Activated T-cell treated with anti-CD3 and anti-CD28 coated beads, Interleukin-2, amount 50 U/mL, for 48 hours (primary cell): ENCODE measurements at places on chromosomes 1 and 21.

GRCh38 chr1:44776730-44777068, 1.4 kb downstream of the RPS8 start:
- DNase-seq, result peak; percentile 46

GRCh38 chr1:198913667-198914066, 274.8 kb downstream of the PTPRC start:
- DNase-seq, result no peak

GRCh38 chr1:115976062-115976920, at the start of gene SLC22A15:
TSS of gene SLC22A15 (plus strand) at chr1:115976513. CDS start at chr1:115976628, 115 bp downstream.
- peak; percentile 53 for DNase-seq

DNA sequence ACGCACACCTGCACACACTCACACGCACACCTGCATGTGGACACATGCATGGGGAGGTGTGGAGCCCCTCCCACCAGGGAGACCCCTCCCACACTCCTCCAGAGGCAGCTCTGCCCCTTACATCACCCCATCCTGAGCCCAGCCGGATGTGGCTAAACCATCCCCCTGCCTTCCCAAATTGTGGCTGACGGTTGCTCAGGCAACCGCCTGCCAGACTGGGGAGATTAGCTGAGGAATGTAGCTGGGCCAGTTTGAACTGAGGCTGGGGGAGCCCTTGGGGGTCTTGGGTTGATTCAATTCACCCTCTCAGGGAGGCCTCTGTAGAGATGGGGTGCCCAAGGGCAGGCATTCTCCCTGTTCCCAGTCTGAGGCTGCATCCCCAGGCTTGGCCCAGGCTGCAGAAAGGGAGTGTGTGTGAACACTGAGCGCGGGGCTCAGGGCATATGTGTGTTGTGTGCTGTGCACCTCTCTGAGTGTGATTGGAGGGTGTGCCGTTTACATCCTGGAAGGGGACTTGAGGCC, 12.9 kb downstream of the PTPRU start:
- DNase-seq, result no peak

DNA sequence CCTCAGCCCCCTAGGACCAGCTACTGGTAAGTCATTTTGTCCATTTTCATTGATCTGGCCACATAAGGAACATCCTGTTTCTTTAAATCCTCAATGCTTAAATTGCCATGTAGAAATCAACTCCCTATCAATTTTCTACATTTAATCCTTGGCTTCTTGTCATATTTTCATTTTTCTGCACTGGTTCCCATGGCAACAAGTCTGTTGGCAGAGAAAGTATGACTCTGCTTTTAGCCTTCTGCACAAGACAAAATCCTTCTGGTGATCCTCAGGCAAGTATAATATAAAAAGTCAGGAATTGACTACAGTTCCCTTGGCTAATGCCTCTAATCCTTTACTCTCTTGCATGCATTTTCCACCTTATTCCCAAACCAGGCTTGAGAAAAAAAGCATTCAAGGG, 65.0 kb downstream of the LRRC40 start:
- DNase-seq, result no peak

DNA sequence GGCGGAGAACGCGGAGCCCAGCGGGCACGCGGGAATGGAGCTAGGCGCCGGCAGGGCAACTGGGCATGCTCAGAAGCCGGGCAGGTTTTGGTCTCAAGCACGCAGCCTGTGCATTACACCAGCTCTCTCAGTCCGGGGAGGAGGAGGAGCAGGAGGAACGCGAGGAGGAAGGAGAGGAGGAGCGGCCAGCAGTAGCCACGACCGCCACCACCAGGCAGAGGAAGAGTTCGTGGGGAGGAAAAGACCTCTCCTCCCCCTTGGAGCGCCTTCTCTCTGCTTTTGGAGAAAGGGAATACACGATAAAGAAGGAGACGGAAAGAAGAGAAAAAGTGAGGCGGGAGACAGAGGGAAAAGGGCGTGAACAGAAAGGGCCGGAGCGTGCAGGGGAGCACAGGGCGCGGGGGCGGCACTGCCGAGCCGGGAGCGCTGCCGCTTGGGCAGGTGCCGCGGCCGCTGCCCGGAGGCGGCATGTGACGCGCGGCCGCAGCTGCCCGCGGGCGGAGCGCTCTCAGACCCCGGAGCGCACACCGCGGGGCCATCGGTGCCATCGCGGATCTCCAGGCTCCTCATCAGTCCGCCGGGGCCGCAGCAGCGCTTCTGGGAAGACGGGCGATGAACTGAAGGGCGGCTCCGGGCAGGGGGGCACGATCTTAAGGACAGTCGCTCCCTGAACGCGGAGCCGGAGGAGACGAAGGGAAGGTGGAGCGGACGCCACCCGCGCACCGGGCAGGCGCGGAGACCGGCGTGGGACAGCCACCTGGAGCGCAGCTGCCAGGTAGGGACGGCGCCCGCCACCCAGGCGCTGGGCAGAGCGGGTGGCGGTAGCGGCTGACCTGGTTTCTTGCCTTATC, at the start of gene CHRM3:
CHRM3 (plus strand) TSS at position 116 of the 851 bp plus-strand sequence. CDS start 520,884 bp downstream, outside the sequence.
- peak; percentile 52 for DNase-seq

GRCh38 chr1:188432427-188432826, 1603.7 kb downstream of the PLA2G4A start:
- no peak for DNase-seq

DNA sequence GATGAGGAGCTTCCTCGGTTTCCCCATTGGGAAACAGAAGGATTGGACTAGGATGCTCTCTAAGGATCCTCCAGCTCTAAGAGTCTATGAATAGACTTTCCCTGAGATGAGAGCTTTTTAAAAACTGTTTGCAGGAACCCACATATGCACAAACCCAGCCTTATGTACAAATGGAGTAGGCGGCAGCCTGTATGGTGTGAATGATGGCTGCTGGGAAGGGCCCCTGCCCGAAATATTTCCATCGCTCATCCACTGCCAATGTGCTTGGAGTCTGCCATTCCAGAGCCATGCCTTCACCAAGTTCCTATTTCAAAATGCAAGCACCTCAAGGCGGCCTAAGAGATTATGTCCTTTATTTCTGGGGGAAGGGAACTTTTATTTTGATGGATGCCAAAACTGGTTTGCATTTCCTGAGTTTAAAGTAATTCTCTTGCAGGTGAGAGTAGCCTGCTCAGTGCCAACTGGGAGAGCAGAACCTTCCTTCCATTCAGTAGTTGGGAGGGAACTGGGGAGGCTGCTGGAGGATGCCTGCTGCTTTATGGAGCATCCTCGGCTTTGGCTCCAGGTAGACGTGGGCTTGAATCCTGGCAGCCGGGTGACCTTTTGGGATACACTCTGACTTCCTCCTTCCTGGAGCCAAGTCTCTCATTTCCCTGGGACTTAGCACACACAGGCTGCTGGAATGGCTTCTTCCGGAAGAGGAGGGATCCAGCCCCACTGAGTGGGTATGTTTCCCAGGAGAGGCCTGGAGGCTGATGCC, 165.9 kb downstream of the ACTL8 start:
- DNase-seq, result no peak

- no peak for DNase-seq
These were observed 31.4 kb upstream of the S1PR1 start for GRCh38 chr1:101205457-101205856.

DNA sequence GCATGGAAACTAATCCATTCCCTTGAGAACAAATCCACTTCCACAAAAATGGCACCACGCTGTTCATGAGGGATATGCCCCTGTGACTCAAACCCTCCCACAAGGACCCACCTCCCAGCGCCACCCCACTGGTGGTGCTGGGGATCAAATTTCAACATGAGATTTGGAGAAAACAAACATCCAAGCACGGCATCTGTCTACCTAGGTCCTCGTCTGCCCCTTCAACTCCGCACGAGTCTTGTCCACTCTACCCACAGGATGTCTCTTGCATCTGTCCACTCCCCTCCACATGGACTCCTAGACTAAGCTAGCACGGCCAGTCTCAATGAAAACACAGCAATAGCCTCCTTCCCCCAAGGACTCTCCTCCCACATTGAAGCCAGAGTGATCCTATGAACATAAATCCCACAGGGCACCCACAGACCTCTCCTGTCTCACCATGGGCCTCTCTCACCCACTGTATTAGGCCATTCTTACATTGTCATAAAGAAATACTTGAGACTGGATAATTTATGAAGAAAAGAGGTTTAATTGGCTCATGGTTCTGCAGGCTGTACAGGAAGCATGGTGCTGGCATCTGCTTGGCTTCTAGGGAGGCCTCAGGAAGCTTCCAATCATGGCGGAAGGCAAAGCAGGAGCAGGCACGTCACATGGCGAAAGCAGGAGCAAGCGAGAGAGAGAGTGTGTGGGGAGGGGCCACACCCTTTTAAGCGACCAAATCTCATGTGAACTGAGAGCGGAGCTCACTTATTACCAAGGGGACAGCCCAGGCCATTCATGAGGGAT, 101.4 kb downstream of the TOMM20 start:
- DNase-seq, result peak; percentile 12

- no peak for DNase-seq
These were observed 201.7 kb upstream of the LMO4 start for GRCh38 chr1:87126886-87127505.

DNA sequence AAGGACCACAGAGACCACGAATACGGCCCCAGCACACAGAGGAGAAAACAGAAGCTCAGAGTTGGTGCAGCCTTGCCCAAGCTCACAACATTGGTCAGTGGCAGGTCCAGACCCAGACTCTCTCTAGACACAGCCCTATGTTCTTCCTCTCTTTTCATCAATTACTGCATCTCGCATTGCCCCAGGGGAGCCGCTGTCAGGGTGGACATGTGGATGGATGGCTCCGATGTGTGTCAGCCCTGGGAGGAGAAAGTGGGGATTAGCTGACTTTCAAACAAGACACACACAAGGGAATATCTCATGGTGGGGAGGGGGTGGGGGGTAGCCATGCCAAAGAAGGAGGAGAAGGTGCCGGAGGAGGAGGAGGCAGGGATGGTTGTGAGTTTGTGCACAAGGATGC, 556.8 kb downstream of the NPHP4 start:
- DNase-seq, result no peak

GRCh38 chr1:203691447-203691846, 64.8 kb downstream of the ATP2B4 start:
- DNase-seq, result no peak

DNA sequence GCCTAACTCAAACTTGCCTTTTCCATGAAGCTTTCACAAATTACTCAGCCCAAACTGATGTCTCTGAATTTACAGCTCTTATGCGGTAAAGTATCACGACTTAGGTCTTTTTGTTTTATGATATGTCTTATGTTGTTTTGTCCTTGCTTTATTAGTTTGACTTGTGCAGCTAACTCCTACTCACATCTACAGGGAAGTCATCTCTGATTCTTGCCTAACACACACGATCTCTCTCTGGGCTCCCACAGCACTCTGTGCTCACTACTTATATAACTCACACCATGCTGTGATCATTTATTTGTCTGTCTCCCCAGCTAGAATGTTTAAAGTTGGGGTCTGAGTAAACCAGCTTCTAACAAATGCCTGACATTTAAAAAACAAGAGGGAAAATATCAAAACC, 9.3 kb upstream of the PI4KB start:
- no peak for DNase-seq

- no peak for DNase-seq
These were observed 49.3 kb downstream of the PDE9A start for GRCh38 chr21:42702720-42703119.

DNA sequence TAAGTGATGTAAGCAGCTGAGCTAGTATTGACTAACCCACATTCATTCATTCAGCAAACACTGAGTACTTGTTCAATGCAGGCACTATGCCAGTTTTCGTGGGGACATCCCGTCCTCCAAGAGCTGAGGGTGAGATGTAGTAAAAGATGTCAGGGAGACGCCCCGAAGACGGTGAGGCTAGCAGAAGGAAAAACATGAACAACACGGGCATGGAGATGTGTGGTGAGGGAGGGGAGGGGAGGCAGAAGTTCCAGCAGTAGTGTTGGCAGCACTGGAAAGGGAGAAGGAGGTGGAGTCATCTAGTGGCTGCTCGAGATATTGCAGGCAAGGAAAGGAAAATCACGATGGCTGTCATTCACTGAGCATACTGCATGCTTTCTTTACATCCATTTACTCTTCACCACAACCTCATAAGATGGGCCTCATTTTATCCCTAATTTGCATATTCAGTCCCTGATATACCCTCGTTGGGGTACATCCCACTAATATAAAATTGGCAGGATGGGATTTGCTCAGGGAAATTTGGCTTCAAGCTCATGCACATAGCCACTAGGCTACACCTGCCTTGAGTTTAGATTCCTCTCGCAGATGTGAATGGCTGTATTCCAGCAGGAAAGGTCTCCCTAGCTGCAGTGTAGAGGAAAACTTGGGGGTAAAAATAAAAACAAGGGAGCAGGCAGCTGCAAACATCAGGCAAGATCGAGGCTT, 14.5 kb downstream of the PDZK1IP1 start:
- peak; percentile 70 for DNase-seq
